Fibroblast of skin of abdomen (primary cell): ENCODE measurements at places on chromosomes 5 and 9.
A peak's percentile ranks its signal among the peaks of the same experiment; 100 is the strongest.

GRCh38 chr5:171899792-171900191, 106.6 kb downstream of the FBXW11 start:
- no peak for DNase-seq

DNA sequence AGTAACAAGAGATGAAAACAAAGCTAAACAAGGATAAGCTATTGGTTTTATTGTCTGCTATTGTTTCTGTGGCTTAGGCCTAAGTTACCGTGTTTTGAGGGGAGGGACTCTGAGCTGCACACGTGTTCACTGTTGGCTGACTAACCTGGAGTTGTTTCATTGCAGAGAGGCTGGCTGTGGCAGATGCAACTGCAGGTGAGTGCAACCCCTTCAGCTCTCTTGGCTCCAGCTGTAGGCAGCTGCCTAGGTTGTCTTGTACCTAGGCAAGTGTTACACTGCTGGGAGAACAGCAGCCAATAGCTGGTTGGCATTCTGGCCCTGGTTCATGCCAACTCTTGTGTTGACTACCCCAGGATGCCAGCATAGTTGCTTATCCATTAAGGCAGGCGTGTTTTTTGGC, 17.6 kb upstream of the MATR3 start:
- no peak for DNase-seq

- peak; percentile 37 for DNase-seq
Observed at GRCh38 chr5:78717674-78718584, 69.4 kb upstream of the LHFPL2 start.

- no peak for DNase-seq
Observed at GRCh38 chr9:27963836-27964235, 390.6 kb upstream of the C9orf72 start.

- no peak for DNase-seq
Observed at GRCh38 chr5:10583663-10584572, 20.0 kb downstream of the ANKRD33B start.

DNA sequence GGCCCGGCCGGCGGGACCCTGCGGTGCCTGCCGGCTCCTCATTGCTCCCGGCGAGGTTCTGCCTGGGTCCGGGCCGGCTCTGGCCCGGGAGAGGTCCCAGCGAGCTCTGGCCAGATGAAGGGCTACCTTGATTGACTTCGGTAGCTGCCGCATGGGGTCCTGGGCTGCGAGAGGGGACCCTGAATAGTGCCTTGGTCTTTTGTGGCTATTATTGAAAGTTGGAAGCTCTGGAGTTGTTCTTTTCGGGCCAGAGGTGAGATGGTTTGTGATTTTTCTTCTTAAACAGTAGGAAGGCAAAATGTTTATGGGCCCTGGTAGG, 635 bp downstream of the NAA35 start:
- no peak for DNase-seq

DNA sequence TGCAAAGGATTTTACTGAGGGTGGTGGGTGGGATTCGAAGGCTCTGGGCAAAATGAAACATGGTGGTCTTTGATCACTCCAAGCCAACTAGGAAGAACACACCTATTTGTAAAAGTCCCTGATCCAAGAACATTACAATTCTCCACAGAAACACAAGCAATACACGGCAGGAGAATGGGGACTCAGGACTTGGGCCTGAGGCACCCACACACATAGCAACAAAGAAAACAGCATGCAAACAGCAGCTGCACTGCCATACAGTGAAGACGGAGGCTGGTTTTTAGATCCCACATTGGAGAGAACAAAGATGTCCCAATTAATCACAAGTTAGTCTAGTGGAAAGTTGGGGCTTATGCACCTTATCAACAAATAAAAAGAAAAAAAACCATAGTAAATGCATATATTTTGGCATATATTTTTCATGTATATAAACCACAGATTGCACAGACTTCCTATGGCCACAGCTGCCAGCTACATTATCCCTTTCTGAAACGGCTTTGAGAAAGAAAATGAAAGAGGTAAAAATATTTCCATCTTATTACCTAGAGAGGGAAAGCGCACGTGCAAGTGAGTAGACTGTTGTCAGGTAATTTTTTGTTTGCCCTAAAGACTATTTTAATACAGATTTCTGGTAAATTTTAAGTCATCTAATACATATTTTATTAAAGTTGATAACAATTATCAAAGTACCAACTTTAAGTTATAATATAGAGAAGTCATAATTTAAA, 410.9 kb downstream of the BNC2 start:
- no peak for DNase-seq

GRCh38 chr9:136865768-136866103, 372 bp downstream of the EDF1 start:
- DNase-seq, result no peak

GRCh38 chr5:78810098-78810920, 161.7 kb upstream of the LHFPL2 start:
- no peak for DNase-seq

- DNase-seq, result peak; percentile 28
Observed at GRCh38 chr5:134111741-134112647, 2.5 kb upstream of the TCF7 start.

DNA sequence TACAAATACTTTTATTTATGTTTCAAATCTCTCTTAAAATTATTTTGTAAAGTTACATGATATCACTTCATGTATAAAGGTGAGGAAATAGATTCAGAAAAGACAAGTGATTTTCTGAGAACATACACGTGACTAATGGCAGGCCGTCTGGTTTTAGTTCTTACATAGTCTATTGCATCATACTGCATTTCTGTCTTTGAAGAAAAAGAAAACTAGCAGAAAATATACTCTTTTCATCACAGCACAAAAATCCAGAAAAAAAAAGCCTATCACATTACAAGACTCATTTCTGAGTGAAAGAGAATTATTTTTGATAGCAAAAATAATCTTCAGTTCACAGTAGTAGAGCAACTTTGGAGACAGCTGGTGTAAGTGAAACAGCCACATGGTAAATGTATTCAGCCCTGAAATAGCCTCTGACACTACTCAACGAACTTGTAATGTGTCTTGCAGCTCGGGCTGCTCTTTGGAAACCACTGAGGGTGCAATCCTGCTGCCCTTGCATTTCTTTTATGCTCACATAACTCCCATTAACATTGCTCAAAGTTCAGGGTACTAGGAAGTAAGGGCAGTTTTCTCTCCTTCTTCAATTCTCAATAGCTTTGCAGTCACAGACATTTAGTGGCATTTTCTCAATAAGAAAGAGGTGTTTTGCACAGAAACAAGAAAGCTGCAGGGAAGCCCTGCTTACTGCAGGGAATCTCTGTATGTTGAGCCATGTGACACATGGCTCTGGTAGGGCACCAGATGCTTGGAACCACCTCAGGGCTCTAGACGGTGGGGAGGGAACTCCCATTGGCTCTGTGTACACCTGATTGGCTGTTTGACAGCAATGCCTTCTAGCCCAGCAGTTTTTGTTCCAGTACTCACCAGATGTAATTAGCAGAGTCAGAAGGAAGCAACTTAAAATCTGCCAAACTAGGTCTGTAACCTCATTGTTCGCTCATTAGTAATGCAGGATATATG, 845.3 kb upstream of the PTPRD start:
- DNase-seq, result peak; percentile 54

DNA sequence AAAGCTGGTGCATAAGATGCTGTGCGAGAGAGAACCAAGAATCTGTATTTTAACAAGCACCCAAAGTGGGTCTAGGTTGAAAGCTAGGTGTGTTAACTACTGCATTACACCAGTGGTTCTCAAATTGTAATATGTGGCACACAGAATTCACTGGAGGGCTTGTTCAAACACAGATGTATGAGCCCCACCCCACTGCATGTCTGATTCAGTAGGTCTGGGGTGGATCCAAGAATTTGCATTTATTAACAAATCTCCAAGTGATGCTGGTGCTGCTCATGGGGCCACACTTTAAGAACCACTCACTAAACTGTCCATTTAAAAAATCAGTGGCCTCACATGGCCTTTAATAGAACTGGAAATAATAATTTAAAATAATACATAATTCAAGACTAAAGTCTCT, 40.4 kb downstream of the LPAR1 start:
- DNase-seq, result peak; percentile 50

DNA sequence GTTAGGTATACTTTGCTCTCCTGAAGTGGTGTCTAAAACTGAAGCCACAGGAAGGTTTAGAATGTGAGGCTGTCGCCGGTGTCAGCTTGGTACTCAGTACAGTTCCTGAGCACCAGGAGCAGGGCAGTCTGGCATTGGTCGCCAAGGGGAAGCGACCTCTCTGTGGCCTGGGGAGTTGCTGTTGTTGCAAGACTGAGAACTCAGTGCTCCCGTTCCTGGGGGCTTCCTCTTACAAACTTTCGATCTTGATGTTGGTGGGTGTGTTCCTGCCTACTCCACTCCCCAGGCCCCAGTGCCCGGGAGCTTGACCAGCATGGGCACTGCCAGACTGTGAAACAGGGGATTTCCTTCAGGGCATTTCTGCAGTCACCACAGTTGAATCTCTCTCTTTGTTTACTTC, 52.4 kb upstream of the PPARGC1B start:
- no peak for DNase-seq

DNA sequence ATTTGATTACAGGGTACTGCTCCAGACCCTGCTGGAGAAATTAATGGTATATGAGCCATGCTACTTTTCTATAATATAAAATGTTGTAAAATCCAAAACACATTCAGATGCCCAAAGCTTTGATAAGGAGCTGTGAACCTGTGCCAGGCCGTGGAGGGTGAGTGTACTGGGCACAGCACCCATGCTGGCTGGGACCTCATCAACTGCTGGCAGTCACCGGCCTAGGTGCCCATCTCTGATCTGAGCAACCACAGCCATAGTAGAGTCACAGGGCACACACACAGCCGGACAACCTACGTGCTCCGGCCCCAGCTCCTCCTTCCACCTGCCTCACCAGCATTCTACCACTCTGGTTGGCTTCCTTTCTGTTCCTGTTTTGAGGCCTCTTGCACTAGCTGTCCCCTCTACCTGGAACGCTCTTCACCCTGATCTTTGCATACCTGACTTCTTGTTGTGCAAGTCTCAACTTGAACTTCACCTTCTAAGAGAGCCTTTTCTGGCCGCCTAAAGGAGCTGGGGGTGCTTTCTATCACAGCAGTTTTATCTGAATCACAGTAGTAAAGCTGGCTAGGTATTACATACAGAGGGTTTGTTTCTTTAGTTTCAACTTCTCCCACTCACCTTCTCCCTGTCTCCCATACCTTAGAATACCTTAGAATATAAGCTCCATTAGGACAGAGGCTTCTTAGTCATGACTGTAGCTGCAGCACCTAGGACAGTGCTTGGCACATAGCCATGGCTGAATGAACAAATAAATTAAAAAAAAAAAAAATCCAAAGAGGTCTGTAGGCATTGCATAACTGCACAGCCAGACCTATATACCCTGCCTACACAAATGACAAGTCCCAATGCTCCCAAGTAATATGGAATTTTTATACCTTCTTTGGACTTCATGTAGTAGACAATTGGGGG, 51.7 kb downstream of the MED27 start:
- no peak for DNase-seq

GRCh38 chr5:44900273-44900954, 91.7 kb downstream of the MRPS30 start:
- DNase-seq, result no peak

GRCh38 chr9:85192750-85193149, 523.2 kb downstream of the NTRK2 start:
- no peak for DNase-seq

DNA sequence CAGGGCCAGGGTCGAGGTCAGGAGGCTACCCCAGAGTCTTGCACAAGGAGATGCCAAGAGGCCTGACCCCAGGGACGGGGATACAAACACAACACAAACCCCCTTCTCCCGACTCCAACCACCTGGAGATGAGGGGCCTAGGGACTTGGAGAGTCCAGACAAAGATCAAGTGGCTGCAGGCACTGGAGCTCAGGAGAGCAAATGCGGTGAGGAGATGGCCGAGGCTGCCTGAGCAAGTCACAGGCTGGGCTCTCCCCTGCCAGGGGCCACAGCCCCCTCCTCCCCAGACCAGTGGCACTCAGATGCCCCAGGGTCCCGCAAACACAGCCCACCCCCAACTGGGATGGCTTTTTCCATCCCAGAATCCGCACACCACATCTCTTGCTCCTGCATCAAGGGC, 15.8 kb downstream of the SH3GLB2 start:
- DNase-seq, result no peak

GRCh38 chr9:116395699-116396037, 242.1 kb downstream of the PAPPA start:
- DNase-seq, result no peak

DNA sequence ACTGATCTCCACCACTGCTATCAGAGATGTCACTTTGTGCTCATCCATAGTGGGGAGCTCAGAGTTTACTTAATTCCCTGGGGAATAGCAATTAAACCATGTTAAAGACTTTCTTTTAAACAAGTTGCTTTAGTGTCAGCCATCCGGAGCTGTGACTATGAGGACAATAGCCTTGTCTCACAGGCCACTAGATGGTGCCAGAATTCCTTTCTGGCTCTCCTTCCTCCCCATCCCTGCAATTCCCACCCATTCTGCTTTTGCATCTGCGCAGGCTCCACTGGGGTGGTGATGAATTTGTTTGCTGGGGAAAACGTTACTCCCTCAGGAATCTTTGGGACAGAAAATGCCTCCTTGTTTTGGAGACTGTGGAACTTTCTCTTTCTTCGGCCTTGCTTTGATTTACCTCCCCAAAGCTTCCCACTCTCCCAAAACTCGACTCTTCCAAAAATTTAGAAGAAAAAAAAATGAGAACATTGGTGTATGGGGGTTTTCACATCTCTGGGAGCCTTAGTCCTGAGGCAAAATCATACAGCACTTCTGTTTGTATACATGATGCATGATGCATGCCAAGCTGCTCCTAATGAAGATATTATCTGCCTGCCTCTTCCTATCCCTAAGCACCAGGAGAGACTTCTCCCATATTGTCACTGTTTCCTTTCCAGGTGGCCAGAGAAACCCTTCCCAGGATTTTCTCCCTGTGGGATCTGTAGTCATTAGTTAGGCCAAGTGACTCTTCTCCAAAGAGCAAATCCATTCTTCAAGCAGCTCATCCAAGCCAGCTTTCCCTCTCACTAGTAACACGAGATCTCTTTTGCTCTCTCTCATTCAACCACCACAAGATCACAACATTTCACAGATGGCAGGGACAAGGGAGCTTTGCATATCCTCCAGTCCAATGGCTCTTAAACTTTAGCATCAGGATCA, 466.1 kb downstream of the TLR4 start:
- peak; percentile 10 for DNase-seq

GRCh38 chr5:3225201-3225960, 370.3 kb upstream of the IRX1 start:
- DNase-seq, result no peak

GRCh38 chr5:7857926-7858632, 7.1 kb upstream of the CFAP90 start:
- no peak for DNase-seq

- DNase-seq, result no peak
Observed at GRCh38 chr5:60514152-60514551, 185.8 kb downstream of the DEPDC1B start.

- no peak for DNase-seq
Observed at GRCh38 chr9:32957358-32957757, 44.1 kb downstream of the APTX start.

GRCh38 chr9:105879181-105879580, 184.8 kb downstream of the TMEM38B start:
- DNase-seq, result no peak

- peak; percentile 88 for DNase-seq
Observed at GRCh38 chr9:107648153-107648715, 158.7 kb upstream of the KLF4 start.

GRCh38 chr5:39473156-39473775, 48.5 kb upstream of the DAB2 start:
- DNase-seq, result peak; percentile 84
